ENCODE measurements at places on chromosomes 6 and 20. TPM values are rescaled to one million over a fixed set of nuclear protein-coding genes. Genes with fewer than 3 reads are reported as not detected.

GRCh38 chr6:30912746-30913520, 1.1 kb upstream of the VARS2 start:
- DNase-seq: no peak

Gene CPNE5
- 0.26 TPM for total RNA-seq

Gene WFDC5
- not detected for total RNA-seq

DNA sequence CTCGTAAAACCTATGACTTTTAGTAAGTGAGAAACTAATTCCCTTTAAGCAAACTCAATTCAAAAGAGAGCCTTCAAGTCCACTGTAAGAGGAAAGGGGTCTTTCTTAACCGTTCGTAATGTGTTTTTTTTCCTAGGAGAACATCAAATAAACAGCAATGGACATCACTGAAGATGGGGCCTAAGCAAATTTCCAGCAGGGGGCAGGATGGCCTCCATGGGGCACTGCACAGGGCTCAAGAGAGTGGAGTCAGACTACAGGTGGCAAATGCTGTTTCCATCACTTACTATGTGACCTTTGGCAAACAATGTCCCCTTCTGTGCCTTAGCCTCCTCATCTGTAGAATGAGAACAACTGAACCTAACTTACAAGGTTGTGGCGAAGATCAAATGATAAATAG, 88.7 kb downstream of the ARHGAP18 start:
- no peak for DNase-seq

Gene AAR2
- total RNA-seq: 24.6 TPM

Gene BPI
- not detected for total RNA-seq

DNA sequence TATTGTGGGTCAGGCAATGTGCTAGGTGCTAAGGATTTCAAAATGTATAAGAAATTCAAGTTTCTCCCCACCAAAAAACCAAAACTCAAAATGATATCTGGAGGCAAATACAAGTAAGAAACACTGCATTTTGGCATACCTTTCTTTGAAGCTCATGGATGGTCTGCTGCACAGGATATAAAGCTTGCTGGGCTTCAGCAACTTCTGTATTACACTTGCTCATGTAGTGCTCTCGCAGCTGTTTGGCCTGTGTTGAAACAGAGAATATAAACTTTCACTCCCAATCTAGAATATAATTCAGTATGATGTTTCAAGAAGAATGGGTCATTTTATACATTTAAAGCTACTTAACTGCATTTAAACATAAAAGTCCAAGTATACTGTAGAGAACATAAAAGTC, 39.6 kb downstream of the SHPRH start:
- DNase-seq: no peak

GRCh38 chr20:19961293-19961692, 55.9 kb upstream of the NAA20 start:
- no peak for DNase-seq

Gene SPATA25
- 3.6 TPM for total RNA-seq

DNA sequence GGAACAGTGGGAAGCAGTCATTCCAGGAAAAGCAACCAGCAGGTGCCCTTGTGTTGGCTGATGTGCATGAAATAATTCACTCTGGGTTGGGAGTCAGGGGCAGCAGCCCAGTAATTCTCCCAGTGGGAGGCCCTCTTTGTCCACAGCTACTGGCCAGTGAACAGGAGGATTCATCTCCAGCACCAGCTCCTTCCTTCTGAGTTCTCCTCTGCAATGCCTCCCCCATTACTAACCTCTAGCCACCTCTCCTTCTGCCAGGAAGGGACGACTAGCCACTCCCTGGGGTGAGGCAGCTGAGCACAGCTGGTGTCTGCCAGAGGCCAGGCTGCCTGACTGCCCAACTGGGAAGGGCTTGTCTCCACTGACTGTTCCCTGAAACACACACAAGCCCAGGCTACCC, 12.5 kb upstream of the R3HDML start:
- DNase-seq: no peak

Gene C20orf141
- total RNA-seq: not detected

Gene PTGIS
- 79.1 TPM for total RNA-seq
